ENCODE measurements at places on chromosomes 3 and 15.
A peak's percentile ranks its signal among the peaks of the same experiment; 100 is the strongest.

- DNase-seq, result no peak
Observed at GRCh38 chr3:172648747-172649146, 62.1 kb downstream of the NCEH1 start.

GRCh38 chr3:64352639-64352992 lies 127.3 kb upstream of the PRICKLE2 start:
- DNase-seq, result no peak

DNA sequence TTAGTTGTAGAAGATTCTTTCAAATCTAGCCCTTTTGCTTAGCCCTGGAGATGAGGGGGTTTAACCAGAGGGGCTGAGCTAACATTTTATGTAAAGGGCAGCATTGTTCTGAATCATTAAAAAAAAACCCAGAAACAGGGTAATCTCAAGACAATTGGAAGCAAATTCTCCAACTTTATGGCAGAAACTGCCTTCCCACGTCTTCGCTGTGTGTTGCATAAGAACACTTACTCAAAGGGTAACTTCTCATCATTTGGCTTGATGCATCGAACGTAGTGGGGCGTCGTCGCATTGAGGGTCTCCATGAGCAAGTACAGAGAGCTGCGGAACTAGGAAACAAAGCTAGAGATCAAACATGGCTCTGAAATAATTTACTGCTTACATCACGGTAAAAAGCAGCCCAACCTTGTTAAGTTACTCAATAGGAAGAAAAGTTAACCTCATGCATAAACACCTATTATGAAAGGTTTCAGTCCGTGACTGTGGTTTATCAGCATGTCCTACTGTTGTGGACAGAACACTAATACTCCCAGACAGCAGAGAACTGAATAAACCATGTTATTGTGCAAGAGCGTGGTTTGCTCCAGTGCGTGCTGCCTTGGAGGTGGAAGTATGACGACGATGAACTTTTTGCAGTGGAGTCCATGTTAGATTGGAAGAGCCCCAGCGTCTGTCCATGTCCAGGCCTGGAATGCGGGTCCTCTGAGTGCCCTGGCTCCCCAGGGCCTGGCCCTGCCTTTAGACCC lies 48.7 kb downstream of the MYO5C start:
- no peak for DNase-seq

- DNase-seq, result peak; percentile 61
Observed at GRCh38 chr15:79168922-79169456, 78.4 kb upstream of the RASGRF1 start.

DNA sequence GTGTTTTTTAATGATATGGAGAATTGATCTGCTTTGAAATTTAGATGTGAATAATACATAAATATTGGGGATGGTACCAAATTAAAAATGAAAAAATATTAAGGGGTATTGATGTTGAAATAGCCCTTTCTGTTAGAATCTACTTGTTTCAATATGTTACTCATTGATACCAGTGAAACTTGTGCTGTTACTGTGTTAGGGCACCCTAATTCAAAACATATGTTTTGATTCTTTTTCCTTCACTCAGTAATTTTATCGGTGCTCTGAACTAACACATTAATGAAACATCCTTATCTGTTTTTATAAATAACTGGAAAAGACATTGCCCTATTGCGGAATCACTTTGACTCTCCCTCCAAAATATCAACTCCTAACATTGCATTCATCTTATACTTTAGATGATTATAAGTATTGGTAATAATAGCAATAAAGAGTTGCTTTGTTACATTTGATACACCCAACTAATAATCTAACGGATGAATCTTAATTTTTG lies 52.0 kb upstream of the CCNB2 start:
- DNase-seq, result no peak

DNA sequence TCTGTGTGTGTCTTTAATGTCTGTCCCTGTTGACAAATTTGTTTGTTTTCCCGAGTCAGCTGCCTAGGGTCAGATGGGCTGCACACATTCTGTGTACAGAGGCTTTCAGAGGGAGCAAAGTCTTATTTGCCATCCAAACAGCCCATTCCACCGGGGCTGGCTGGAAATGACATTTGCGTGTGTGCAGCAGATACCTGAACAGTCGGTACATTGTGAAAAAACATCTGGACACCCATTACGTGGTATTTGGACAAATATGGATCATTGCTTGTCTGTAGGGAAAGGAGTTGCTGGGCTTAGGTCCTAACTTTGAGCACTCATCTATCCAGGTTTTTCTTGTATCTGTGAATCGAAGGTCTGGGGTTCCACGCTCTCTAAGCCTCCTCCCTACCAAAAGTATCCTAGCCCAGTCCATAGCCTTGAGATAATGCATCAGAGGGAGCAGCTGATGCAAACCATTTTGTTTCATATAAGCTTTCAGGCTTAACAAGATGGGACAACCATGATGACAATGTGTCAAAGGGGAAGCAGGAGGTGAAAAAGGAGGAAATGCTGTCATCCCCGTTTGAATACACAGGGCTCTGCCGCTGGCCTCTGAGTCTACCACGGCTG lies 22.2 kb upstream of the CMTM8 start:
- no peak for DNase-seq

- DNase-seq, result no peak
Observed at GRCh38 chr3:100516232-100516631, 23.8 kb downstream of the TMEM45A start.

DNA sequence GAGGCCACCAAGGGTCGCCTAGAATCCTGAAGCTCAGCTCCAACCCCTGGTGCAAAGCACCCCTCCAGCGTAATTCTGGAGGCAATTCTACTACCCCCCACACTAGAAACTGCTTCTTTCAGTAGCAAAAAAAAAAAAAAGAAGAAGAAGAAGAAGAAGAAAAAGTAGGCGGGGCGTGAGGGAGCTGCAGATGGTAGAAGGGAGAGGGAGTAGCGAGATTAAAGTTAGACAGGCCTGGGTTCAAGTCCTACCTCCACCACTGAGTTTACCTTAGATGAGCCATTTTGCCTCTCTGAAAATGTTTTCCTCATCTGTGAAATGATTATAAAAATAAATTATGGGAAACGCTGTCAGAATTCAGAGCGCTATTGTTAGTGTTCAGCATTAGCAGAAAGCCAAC lies 913 bp downstream of the FAM174B start:
- no peak for DNase-seq

GRCh38 chr3:11021611-11022011 lies 29.1 kb downstream of the SLC6A1 start:
- DNase-seq, result no peak

DNA sequence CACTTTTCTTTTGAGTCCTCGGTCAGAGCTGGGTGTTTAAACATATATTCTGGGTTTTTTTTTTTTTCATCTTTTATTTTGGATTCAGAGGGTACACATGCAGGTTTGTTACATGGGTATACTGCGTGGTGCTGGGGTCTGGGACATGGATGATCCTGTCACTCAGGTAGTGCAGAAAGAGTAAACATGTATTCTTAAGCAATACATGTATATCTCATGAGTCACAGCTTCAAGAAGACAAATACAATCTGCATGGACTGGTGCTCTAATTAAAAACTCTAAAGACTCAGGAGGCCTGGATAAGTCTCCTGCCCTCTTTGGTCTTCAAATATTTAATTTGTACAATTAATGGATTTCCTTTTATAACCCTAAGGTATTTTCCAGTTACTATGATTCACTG lies 50.6 kb upstream of the PHLDB2 start:
- no peak for DNase-seq

DNA sequence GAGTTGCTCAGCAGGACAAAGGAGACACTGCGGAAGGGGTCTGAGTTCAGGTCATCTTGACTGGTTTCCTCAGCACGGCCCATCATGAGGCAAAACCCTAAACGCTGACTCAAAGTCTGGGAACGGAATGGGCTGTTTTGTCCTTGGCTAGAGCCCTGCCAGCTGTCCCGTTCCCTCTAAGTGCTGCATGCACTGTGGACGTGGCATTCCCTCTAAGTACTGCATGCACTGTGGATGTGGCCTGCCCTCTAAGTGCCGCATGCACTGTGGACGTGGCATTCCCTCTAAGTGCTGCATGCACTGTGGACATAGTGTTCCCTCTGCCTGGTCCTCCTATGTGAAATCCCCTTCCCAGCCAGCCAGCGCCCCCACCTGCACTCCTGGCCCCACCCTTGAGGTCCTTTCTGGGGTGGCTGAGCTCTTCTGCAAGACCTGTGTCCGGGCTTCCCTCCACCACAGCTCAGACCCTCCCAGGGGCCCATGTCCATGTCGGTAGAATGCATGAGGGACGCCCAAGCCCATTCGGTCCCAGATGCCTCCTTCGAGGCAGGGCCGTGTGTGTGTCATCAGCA lies 36.7 kb downstream of the TM2D3 start:
- no peak for DNase-seq

- no peak for DNase-seq
Observed at GRCh38 chr3:4065085-4065484, 238.1 kb upstream of the SETMAR start.

DNA sequence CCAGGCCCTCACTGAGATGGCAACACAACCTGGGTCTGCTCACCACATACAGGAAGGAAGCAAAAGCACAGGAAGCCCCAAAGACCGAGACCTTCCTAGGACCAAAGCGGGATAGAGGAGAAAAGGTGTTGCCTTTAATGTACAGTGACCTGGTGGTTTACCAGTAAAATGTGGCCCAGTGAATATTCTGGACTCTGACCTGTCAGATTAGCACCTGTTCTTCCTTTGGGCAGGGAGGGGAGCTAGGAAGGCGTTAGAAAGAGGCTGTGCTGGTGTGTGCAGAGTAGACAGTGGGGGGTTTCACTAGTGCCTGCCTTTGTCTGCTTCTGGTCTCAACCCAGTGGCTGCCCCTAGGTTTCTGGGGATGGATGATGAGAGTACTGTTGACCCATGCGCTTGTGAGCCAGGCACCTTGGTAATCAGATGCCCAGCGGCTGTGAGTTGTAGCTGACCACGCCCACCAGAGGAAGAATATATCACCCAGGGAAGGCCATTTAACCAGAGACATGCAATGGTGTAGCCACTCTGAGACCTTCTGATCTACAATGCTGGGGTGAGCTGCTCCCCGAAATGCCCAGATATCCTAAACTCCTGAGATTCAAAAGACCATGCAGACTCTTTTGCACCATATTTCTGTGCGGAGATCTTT lies 90.1 kb upstream of the NEO1 start:
- no peak for DNase-seq

DNA sequence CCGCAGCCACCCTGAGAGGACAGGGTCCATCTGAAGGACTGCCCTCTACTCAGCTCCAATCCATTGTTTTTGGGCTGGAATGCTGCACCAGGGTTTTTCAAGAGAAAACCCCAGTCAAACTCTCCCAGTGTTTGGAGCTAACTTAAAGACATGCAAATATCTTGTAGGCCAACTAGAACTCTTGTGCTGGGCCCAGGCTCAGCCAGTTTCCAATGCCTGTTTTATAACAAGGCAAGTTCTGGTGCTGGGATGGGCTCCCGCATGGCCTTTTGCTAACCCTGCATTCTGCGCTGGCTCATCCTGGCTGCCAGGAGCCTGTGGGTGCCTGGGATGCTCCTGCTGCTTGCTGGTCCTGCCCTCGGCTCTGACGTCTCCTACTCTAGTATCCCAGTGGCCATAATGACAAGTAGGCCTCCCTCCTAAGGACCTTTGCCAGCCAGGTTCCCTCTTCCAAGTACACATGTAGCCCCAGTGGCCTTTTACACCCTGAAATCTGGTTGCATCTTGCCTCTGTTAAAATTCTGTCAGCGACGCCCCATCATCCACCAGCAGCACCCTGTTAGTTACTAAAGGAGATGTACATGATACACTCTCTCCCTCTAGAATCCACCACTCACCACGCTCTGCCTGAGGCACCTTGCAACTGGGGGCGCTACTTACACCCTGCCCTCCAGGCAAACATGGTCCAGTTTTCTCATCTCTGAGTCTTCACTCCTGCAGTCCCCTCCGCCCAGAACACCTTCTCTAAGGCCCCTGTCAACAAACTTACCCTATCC lies 30.5 kb upstream of the RAB6B start:
- DNase-seq, result no peak

GRCh38 chr3:17740721-17741141 lies 1.7 kb downstream of the TBC1D5 start:
- no peak for DNase-seq

Data from HCT116 (cell line).